ENCODE measurements at places on chromosomes 2 and 18. TPM values are rescaled to one million over a fixed set of nuclear protein-coding genes. Genes with fewer than 3 reads are reported as not detected.

The MPP4 gene
- 4.7 TPM for total RNA-seq

The KRTCAP3 gene
- not detected for total RNA-seq

The GCKR gene
- 0.34 TPM for total RNA-seq

The TTC31 gene
- total RNA-seq: 20.8 TPM

The SIX3 gene
- not detected for total RNA-seq

The MAB21L4 gene
- total RNA-seq: not detected

The CROCC2 gene
- total RNA-seq: not detected

The AMER3 gene
- total RNA-seq: not detected

The PTMA gene
- 1,171 TPM for total RNA-seq

The COX7A2L gene
- total RNA-seq: 197 TPM

The KCNG2 gene
- total RNA-seq: 1.9 TPM

The RAB27B gene
- total RNA-seq: 1.3 TPM

The CGREF1 gene
- 1.5 TPM for total RNA-seq

The LIPG gene
- total RNA-seq: 13.7 TPM

The CD207 gene
- total RNA-seq: not detected

The TUBA3E gene
- not detected for total RNA-seq

The REL gene
- 3.2 TPM for total RNA-seq

The TACR1 gene
- total RNA-seq: not detected

The C2orf72 gene
- total RNA-seq: not detected

The ASB18 gene
- not detected for total RNA-seq

The TUBA4A gene
- total RNA-seq: 24.7 TPM

The USP40 gene
- 15.5 TPM for total RNA-seq

The NBAS gene
- 36.7 TPM for total RNA-seq

The POMC gene
- total RNA-seq: 4.0 TPM

The ALKAL2 gene
- total RNA-seq: not detected

The TCF23 gene
- not detected for total RNA-seq

The SRBD1 gene
- total RNA-seq: 13.6 TPM

The GPAT2 gene
- 2.5 TPM for total RNA-seq

The LGALSL gene
- total RNA-seq: 3.6 TPM

The HNMT gene
- total RNA-seq: 26.5 TPM

The PAIP2B gene
- 0.67 TPM for total RNA-seq

The ADRA2B gene
- total RNA-seq: not detected

The SNORC gene
- total RNA-seq: 1.5 TPM

The HOXD8 gene
- not detected for total RNA-seq

The INHA gene
- total RNA-seq: not detected

The C2orf42 gene
- total RNA-seq: 11.1 TPM

The DSG4 gene
- total RNA-seq: not detected

The SNED1 gene
- total RNA-seq: 9.1 TPM

The ARHGEF33 gene
- total RNA-seq: not detected

The UGGT1 gene
- total RNA-seq: 28.8 TPM

The RNF125 gene
- total RNA-seq: 0.30 TPM

The GALNT5 gene
- 9.5 TPM for total RNA-seq

The CPO gene
- total RNA-seq: not detected

The SCLY gene
- 19.5 TPM for total RNA-seq
